ENCODE measurements at places on chromosomes 11 and 22.

DNA sequence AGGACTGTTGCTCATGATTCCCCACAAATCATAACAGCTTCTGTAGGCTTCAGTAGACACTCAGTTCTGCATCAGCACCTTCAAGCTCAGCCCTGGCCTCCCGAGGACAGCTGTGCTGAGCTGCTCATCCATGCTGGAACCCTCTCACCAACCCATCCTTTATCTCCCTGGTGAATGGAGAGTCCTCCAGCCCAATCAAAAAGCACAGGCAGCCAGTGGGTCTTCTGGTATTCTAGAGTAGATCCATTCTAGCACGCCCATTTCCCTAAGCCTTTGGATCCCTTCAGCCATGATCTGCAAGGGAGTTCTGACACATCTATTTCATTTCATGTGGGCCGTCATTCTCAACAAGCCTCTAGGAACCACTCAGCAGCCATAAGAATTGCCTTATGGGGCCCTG, 44.6 kb upstream of the SPATA19 start:
- no peak for DNase-seq

- no peak for DNase-seq
Measured at GRCh38 chr22:49863931-49864330, 10.3 kb downstream of the ZBED4 start.

DNA sequence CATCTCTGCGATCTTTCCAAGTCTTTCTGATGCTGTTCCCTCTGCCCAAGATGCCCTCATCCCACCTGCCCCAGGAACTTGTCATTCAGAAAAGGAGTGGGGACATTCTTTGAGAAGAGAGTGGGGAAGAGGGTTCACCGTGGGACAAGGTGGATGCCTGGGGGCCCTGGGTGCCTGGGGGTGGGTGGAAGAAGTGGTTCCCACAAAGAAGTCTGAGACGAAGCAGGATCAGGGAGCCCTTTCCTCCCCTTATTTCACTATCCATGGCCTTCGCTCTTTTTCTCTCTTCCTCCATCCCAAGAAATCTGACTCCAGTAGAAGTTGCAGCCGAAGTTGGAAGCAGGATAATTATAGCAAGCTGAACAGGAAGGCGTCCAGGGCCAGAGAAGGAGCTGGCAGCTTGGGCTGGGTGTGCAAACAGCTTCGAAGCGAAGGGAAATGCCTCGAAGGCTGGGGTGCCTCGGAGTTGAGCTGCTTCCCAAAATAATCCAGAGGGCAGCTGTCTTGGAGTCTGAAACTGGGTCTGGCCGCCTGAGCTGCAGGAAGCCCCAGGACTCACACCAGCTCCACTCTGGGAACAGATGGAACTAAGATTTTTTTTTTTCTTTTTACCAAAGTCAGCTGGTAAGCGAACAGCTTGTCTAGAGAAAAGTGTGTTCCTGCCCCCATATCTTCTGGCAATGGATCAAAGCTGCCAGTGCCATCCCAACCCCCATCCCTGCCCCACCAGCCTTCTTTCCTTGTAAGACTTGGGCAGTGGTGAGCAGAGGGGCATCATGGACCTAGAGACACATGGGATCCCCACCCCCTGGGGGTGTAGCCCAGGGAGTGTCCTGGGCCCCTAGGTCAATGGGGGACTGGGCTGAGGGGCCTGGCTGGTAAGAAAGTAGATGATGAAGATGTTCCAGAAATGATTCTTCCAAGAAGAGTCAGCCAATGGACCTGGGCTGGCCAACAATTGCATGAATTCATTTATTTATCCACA, 31.5 kb downstream of the PARVG start:
- no peak for DNase-seq

DNA sequence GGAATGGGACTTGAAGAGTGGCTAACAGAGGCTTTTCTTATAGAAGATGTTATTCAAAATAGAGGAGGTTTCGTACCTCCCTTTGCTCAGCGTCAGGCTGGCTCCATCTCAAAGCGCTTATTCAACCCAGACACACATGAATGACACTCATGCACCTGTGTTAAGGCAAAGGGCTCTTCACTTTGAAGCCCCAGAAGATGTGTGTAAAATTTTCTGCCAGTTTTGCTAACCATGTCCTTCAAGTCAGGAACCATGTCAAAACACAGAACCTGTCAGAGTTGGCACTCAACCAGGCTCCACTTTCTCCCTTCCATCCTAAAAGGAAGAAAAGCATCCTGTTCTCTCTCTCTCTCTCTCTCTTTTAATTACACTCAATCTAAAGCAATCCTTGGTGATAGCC, 352.8 kb upstream of the NARS2 start:
- DNase-seq = no peak

- DNase-seq = no peak
Measured at GRCh38 chr11:60765355-60765754, 8.7 kb downstream of the MS4A15 start.

GRCh38 chr22:48548391-48548790, 1279.3 kb downstream of the BRD1 start:
- no peak for DNase-seq
